Tibial nerve (tissue), 4 donors: ENCODE measurements at places on chromosomes 12 and 14.

DNA sequence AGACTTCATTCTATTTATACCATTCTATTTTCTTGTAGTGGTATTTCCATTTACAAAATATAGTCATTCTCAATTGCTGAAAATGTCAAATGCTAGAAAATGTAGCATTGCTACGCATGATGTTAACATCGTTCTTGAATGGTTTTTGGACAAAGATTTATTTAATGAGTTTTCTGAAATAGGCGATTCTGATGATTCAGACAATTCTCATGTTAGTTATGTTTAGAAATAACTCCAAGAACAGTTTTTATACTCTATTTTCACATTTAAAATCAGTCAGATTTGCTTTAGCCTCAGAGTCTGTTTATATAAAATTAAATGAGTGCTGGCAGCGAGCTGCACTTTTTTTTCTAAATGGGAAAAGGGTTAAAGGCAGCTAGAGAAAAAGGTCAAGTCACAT, 414.8 kb upstream of the MGAT4C start:
- no peak for DNase-seq

- no peak for DNase-seq
Measured at GRCh38 chr12:23335593-23335992, 613.9 kb downstream of the SOX5 start.

GRCh38 chr12:6038160-6038559, 86.3 kb downstream of the VWF start:
- DNase-seq = no peak

DNA sequence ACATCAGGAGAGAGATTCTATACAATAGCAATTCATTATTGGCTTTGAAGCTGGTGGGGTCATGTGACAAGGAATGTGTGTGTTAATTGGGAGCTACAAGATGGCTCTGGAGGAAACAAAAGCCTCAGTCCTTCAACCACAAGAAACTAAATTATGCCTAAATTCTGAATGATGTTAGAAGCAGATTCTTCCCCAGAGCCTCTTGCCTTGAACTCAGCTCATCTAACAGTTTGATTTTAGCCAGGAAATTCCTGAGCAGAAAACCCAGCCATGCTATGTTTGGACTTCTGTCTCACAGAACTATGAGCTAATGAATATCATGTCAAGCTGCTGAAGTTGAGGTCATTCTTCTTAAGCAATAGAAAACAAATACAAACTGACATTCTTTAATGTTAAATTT, 274.7 kb downstream of the SLC6A15 start:
- DNase-seq = no peak

- DNase-seq = no peak
Measured at GRCh38 chr12:71828813-71829212, 10.7 kb upstream of the TBC1D15 start.

- no peak for DNase-seq
Measured at GRCh38 chr12:116040402-116040801, 237.1 kb downstream of the MED13L start.

- DNase-seq = no peak
Measured at GRCh38 chr14:104421401-104421821, 158.2 kb upstream of the C14orf180 start.

DNA sequence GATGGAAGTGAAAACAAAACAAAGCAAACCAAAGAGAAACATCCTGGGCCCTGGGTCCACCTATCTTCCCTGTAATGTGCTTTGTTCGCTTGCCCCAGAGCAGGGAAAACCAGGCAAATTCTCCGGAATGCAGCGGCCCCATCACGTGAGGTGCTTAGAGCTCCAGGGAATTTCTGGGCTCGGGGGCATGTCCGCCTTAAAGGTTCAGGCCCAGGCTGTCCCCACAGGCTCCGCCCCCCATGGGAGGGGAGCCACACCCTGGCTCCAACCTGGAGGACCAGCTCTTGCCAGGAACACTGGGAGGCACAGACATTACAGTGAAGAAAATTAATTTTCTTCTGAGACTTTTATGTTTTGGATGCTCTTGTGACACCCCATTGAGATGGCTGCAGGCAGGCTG, 69.9 kb downstream of the RBM19 start:
- DNase-seq = no peak
